A375 (cell line): ENCODE measurements at places on chromosomes 2 and 18. TPM values are rescaled to one million over a fixed set of nuclear protein-coding genes. Genes with fewer than 3 reads are reported as not detected.

Gene EXOC6B
- total RNA-seq: 5.1 and 6.5 TPM in 2 replicates

Gene APLF
- total RNA-seq: 0.64 and 0.69 TPM in 2 replicates

Gene DYTN
- total RNA-seq: not detected in 2 replicates

Gene STARD6
- 0.29 TPM in 1 of 2 replicates, not detected in the other for total RNA-seq

Gene CFC1
- not detected in 2 replicates for total RNA-seq

Gene CDH19
- total RNA-seq: 11.5 and 15.8 TPM in 2 replicates

Gene STAT4
- total RNA-seq: 0.11 TPM in 1 of 2 replicates, not detected in the other

Gene EEF1B2
- 535 and 568 TPM in 2 replicates for total RNA-seq

Gene SULT1C2
- total RNA-seq: 2.5 and 3.5 TPM in 2 replicates

Gene SNED1
- total RNA-seq: 10.2 and 13.6 TPM in 2 replicates

Gene MYCN
- 0.08 TPM in 2 replicates for total RNA-seq

Gene DGUOK
- total RNA-seq: 62.6 and 63.8 TPM in 2 replicates

Gene MC4R
- total RNA-seq: 0.23 TPM in 1 of 2 replicates, not detected in the other

Gene SP5
- total RNA-seq: not detected in 2 replicates

Gene TYMS
- total RNA-seq: 37.3 and 37.4 TPM in 2 replicates

Gene RAPH1
- 37.3 and 52.6 TPM in 2 replicates for total RNA-seq

Gene LONRF2
- total RNA-seq: 1.2 and 1.3 TPM in 2 replicates

Gene MRO
- 0.03 TPM in 1 of 2 replicates, not detected in the other for total RNA-seq
